Skeletal muscle cell (primary cell): ENCODE measurements at places on chromosomes 5 and 9.
A peak's percentile ranks its signal among the peaks of the same experiment; 100 is the strongest.

DNA sequence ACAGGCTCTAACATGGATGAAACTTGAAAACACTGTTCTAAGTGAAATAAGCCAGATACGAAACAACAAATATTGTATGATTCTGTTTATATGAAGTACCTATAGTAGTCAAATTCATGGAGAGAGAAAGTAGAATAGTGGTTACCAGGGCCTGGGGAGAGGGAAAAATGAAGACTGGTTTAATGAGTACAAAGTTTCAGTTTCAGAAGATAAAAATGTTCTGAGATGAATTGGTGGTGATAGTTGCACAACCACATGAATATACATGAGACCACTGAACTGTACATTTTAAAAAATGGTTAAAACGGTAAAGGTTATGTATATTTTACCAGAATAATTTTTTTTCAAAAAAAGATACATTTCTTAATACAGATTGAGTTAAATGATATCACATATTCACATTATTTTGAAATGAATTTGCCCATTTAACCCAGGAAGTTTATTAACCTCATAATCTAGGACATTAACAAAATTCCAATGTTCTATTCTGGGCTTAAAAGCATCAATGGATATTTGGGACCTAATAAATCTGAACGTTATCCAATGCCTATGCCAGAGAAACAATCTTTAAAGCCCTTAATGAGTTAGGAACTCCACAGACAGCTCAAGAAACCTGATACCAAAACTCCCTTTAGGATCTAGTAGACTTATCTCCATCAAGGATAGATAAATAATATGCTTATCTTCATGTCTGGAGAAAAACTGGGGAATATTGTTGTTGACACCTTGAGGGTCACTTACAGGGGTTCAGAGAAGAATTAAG, 521.3 kb downstream of the EFNA5 start:
- no peak for DNase-seq

DNA sequence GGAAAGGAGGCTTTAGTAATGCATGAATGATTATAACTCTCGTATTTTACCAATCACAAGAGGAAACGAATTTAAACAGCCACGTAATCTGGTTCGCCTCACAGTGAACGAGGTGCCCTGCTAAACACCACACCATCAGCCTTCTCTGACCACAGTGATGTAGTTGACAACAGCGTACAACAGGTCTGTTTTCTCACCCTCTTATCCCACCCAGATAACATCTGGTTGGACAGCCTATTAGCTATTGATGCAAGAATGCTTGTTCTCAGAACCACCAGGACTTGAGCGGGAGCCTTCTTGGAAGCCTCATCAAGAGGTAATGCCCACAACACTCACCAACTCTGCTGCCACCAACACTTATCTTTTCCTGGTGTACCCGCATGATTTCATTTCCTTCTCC, 23.3 kb downstream of the SLC1A3 start:
- no peak for DNase-seq

DNA sequence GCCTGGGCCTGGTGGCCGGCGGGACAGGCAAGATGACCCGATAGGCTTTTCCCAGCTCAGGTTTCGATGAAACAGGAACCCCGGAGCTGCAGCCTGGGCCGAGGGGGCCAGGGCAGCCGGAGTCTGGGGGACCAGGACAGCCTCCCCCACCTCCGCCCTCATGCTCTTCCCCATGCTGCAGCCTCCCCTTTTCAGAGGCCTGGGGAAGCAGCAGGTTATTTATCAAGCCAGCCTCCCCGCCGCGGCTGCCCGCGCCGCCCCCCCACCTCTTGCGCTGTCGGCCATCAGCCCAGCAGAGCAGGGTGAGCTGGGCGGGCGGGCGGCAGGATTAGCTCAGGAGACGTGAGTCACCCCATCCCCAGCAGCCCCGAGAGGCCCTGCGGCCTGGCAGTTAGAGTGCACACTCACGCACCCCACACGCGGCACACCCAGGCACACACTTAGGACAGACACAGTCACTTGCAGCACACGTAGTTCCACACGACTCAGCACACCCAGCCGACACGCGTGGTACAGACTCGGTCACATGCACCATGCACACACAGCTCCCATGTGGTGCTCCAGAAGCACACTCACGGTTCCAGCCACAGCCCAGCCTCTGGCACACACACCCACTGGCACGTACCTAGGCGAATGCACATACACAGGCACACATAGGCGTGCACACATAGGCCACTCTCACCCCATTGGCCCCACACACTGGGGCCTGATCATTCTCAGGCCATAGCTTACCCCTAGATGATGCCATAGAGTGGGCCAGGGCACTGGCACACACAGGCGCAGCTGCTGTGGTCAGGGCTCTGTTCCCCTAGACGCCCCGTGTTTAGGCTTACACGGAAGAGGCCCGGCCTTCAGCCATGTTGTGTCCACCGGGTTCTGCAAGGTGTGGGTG, 13.0 kb downstream of the CXXC5 start:
- peak; percentile 91 for DNase-seq

DNA sequence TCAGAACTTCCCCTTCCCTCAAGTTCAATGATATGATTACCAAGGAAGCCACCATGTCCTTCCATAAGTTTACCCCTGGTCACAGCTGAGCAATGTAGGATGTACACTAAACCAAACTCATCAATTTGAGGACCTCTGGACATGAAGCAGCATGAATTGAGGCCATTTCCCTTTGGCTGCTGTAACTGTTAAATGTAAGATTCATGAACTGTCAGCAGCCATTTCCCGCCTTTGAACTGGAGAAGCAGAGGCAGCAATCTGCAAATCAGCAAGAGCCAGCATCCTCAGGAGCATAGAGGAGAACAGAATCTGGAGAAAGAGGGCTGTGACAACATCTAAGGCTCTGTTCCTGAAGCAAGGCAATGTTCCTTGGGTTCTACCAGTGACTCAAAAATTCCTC, 104.3 kb upstream of the PTGER4 start:
- no peak for DNase-seq

GRCh38 chr9:117809751-117810150, 105.5 kb downstream of the TLR4 start:
- DNase-seq, result no peak

GRCh38 chr5:37667430-37667829, 172.4 kb downstream of the GDNF start:
- no peak for DNase-seq

- no peak for DNase-seq
These were observed 45.6 kb upstream of the RNF130 start for GRCh38 chr5:180117000-180117725.

- no peak for DNase-seq
These were observed 404.0 kb upstream of the FAM174A start for GRCh38 chr5:100131161-100131560.

DNA sequence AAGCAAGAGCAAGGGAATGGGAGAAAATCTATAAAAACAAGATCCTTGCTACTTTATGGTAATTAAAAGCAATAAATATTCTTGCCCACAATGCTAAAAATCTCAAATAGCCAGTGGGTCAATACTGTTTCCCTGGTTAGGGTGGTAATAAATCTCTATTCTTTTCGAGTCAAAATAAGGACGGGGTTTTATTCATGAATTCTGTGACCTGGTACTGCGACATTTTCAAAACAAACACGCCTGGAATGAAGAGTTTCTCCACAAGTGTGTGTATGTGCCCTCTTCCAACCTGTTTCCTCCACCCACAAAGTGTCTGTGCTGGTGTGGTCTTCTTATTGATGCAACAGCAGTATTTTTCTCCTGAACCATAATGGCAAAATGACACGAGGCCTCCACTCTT, 358.8 kb upstream of the BRINP1 start:
- no peak for DNase-seq

DNA sequence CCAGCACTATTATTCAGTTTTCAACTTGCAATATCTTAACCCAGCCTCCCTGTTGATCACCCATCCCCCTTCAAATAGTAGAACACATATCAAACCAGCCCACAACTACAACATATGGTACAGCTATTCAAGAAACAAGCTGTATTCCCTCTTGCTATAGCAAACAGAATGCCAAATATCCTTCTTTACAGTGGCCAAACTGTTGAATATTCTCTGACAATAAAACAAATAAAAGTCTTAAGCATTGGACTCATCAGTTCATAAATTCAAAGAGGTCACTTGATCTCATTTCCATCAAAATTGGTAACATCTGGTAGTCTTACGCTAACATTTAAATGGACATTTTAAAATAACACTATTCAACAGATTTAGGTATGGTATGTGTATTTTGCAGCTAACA, 350.8 kb downstream of the EFNA5 start:
- DNase-seq, result no peak

- DNase-seq, result peak; percentile 39
These were observed 1.8 kb upstream of the ENTPD2 start for GRCh38 chr9:137055385-137056364.

- DNase-seq, result no peak
These were observed 79.0 kb upstream of the RAI14 start for GRCh38 chr5:34576891-34577666.

DNA sequence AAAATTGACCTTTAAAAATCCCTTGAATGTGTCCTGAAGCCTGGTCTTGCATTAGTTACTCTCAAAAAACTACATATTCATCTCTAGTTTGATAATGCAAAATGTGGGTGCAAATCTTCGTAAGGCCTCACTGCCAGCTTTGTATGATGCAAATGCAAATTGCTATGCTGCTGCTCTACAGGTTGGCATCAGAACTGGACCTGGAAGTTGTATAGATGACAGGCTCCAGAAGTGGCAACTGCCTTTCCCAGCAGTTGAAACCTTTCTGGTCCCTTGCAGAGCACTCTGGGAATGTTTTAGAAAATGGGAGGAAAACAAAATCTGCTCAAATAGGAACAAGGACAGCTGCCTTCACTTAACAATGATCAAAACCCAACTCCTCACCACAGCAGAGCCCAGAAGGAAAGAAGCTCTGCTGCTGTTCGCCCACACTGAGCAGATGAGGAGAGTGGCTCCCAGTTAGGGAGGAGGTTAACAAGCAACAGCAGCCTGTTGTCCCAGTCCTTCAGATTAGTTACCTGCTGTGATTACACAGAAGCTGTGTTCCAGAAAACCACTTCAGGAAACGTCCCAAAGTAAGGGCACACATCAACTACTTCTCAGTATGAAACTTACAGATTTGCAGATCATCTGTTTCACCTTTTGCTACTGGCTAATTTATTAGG, 93.5 kb downstream of the PLPP1 start:
- DNase-seq, result no peak

GRCh38 chr5:100757618-100758017, 145.5 kb downstream of the ST8SIA4 start:
- DNase-seq, result no peak

DNA sequence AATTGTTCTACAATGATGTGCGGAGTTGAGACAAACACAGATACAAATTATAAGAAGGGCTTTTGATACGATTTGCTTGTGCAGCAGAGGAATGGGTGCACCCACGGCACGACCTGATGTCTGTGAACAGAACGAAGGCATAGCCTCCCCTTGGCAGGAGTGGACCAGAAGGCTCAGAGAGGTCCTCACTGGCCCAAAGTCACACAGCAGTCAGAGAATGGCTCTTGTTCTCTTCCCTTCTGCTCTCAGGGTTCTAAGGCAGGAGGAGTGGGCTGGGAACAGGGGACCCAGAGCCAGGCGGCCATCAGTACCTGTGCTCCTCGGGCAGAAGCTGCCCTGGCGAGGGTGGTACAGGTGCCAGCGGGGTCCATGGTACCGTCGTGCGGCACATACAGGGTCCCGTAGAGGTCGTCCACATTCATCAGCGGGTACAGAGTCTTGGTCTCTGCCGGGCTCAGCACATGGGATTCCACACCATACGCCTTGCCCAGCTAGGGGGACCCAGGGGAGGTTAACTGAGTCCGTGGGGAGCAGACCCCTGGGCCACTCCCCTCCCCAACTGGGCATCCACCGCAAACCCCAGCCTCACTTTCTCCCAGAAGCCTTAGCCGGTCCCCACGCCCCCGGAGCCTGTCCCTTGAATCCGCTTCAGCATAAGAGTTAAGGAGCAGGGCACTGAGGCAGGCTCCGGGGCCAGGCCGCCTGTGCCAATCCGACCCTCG, 7.0 kb downstream of the SARDH start:
- no peak for DNase-seq

- DNase-seq, result no peak
These were observed 34.6 kb upstream of the CPLX2 start for GRCh38 chr5:175836737-175837136.

GRCh38 chr9:21964925-21965385, 29.2 kb downstream of the CDKN2A start:
- DNase-seq, result no peak

- no peak for DNase-seq
These were observed 134.0 kb downstream of the SLC1A3 start for GRCh38 chr5:36740259-36740898.

DNA sequence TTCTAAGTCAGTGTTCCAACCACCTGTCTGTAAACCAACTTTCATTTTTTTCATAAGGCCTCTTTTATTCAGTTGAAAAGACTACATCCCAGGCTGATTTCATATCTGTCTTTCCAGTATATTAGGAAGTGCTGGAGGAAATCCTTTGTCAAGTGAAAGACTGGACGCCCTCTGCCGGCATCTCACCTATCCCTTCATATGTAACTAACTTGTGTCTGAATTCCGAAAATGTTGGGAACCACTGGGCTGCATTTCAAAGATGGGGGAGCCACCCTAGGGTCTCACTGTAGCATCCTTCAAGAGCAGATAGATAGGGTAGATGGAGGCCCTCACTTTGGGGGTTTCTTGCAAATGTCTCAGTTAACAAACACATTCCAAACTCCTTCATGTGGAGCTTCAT, 569.8 kb downstream of the CTNND2 start:
- no peak for DNase-seq

GRCh38 chr5:142597546-142598337, 88.1 kb downstream of the FGF1 start:
- DNase-seq, result peak; percentile 58

- no peak for DNase-seq
These were observed 353.7 kb downstream of the SLCO4C1 start for GRCh38 chr5:101942321-101942882.

DNA sequence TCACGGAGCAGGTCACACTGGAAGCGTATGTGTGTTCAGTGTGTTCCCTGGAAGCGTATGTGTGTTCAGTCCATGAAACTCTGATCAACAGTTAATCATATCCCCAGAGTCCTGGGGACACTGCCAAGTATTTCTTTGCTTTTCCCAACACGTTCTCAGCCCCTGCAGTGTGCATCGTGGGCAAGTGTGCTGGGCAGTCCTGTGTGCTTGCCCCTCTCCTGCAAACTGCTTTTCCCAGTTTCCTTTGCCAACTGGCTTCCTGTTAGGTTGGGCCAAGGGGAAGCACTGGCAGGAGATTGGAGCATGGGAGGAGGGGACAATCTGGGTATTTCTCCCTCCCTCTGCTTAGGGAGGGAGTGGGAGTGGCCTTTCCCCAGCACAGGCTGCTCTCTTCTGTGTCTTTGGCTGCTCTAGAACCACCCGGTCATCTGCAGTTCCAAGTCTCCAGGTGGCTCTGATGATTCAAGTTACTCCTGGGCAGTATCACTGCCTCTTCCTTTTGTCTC, 36.8 kb upstream of the NEK6 start:
- no peak for DNase-seq

GRCh38 chr9:117768750-117769395, 64.7 kb downstream of the TLR4 start:
- no peak for DNase-seq

DNA sequence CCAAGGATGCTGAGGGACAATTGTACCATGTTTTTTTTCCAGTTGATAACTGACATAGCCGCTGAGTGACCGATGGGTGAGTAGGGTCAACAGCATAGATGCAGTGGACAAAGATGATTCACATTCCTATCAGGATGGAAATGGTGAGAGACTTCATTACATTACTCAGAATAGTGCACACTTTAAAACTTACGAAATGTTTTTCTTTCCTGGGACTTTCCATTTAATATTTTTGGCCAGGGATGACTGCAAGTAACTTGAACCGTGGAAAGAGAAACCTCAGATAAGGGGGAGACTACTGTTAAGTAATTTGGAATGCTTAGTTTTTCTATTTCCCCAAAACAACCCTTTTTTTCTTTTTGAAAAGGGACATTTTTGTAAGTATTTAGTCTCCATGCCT, 3.0 kb upstream of the TUSC1 start:
- peak; percentile 29 for DNase-seq
